ENCODE measurements at places on chromosomes 4 and X.

- DNase-seq, result no peak
These were observed 106.7 kb upstream of the LCORL start for GRCh38 chr4:18128241-18128640.

- DNase-seq, result peak; percentile 10
These were observed 26.0 kb downstream of the CAPN6 start for GRCh38 chrX:111244235-111244750.

- no peak for DNase-seq
These were observed 131.6 kb upstream of the TMEM164 start for GRCh38 chrX:109871121-109871888.

- no peak for DNase-seq
These were observed 623.8 kb downstream of the FAT4 start for GRCh38 chr4:125938541-125938940.

GRCh38 chrX:148620023-148620422 is 119.6 kb downstream of the AFF2 start:
- DNase-seq, result peak; percentile 45

DNA sequence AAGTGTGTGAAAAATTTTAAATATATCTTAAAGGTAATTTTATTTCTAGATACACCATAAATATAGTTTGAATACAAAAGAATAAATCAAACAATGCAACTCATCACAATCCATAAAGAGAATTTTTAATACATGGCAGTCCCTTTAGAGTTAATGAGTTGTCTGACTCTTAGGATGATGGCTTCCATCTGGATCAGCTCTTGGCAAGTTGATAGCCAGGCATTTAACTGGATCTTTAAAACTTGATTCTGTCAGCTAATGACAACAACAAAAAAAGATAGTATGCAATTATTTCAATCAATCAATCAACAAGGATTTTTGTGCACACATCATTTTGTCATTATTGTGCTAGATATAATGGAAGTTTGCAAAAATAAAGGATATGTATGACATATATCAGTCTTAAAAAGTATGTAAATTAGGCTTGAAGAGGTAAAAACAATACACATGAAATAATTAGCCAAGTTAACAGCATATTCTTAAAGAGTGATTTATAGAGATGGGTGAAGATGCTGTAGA is 174.9 kb upstream of the PCDH18 start:
- no peak for DNase-seq

DNA sequence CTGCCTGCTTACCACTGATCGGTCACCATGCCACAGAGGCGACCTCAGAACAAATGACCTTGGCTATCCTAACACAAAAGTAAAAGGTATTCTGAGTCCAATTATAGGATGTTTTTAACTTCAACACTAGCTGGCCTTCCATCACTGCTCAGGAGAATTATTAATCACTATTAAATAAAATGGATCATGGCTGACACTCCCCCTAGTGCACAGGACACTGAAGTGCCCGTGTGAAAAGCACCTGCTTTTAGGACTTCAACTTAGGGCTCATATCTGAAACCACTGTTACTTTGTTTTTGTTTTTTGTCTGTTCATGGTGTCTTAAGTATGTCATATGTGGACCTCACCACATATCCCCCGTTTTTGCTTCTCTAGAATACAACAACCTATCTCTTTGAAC is 33.9 kb downstream of the STX18 start:
- DNase-seq, result no peak

DNA sequence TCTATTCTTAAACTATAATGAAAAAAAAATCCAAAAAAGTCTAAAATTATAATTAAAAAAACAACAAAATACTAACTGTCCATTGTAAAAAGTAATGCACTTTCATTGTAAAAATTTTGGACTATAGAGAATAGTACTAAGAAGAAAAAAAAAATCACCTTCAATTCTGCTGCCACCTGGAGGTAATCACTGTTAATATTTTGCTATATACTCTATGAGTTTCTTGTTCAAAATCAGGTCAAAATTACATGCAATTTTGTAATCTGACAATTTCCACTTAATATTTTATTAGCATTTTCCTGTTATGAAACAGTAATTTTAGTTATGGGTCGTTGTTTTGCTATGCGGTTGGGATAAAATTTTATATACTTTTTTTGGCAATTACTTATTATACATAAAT is 62.0 kb downstream of the HTT start:
- DNase-seq, result no peak

- no peak for DNase-seq
These were observed 21.6 kb upstream of the FGG start for GRCh38 chr4:154634058-154634457.

DNA sequence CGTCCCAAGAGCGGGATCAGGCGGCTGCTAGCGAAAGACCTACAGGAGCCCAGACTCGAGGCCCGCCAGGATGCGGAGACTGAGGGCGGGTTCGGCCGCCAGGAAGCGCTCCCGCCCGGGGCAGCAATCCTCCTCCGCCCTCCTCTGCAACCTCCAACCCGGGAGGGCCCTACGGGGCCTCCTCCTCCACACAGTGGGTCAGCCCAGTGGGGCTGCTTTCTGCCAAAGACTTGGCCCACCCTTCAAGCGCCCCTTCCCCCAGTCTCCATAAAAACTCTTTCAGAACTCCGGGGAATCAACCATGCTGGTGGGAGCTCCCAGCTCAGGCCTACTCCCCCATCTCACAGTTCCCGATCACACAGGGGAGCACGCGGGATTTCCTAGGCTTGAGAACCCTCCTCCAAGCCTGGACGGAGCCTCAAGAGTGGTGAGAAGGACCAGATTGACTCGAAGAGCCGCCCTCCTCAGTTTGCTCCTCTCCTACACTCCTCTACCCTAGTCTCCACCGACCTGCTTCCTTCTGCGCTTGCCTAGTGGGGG is 77.5 kb downstream of the RLIM start:
- peak; percentile 38 for DNase-seq

DNA sequence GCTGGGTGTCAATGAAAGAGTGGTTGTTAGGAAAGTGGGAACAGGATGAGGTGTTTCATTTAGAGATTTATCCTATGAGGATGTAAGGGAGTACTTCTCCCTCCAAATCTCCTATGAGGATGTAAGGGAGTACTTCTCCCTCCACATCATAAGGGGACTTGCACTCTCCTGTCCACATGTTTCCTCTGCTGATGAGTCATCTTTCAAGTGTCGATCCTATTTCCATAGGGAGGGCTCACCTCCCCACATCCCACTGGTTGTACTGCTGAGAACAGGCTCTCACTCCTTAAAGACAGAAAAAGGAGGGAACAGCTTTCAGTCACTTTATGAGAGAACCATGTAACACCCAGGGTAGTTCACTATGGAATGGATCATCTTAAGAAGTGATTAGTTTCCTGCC is 65.0 kb downstream of the INPP4B start:
- DNase-seq, result peak; percentile 11

DNA sequence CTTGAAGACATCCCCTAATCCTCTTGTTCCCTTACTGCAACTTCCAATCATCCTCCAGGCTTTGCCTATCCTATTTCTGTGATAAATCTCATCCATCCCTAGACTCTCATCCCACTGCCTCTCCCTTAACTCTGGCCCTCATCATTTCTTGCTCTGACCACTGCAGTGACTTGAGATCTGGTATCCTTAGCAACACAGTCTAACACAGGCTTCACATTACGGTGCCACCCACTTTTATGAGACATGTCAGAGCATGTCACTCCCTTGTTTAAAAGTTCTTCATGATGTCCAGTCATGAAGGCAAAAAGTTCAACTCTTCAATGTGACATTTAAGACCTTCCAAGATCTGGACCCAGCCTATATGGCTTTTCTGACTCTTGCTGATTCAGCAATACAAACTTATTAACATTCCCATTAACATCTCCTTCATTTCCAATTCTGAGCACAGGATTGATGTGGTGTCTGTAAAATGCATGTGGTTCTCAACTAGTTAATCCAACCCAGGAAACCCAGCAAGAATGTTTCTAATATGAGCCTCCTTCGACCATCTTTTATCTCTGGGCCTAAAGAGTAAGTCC is 64.0 kb downstream of the OR13H1 start:
- no peak for DNase-seq

GRCh38 chrX:20459410-20460350 is 193.0 kb upstream of the RPS6KA3 start:
- DNase-seq, result no peak

GRCh38 chr4:125276811-125277210 is 37.9 kb upstream of the FAT4 start:
- DNase-seq, result no peak

All from fibroblast of upper back skin (primary cell).